Activated CD4-positive, alpha-beta T cell treated with anti-CD3 and anti-CD28 coated beads, Interleukin-2, Interleukin-4, amounts not matched to agents 100 ng/mL and 50 ng/mL, durations not matched to agents 16 hours and 8 hours (primary cell): ENCODE measurements at places on chromosomes 1 and 21.

GRCh38 chr1:78527706-78528105 lies 36.9 kb downstream of the PTGFR start:
- DNase-seq, result no peak

DNA sequence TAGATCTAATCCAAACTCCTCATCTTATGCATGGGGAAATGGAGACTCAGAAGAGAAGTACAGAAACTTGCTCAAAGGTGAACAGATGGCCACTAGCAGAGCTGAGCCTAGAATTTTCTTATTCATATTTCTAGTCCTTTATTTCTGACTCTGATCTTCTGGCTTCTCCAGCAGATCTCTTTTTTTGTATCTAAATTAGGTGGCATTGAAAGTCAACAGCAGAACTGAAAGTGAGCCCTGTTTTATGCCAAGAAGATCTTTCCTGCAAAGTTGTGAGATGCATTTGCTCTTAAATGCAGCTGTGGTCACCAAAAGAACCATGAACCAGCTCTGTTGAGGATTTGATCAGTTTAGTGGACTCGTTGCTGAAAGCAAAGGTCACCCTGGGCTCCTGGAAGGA lies 75.5 kb downstream of the KAZN start:
- DNase-seq, result no peak

GRCh38 chr1:37469386-37469785 lies 5.0 kb upstream of the ZC3H12A start:
- DNase-seq, result no peak

GRCh38 chr1:209086486-209087192 lies 496.9 kb upstream of the CAMK1G start:
- DNase-seq, result no peak

DNA sequence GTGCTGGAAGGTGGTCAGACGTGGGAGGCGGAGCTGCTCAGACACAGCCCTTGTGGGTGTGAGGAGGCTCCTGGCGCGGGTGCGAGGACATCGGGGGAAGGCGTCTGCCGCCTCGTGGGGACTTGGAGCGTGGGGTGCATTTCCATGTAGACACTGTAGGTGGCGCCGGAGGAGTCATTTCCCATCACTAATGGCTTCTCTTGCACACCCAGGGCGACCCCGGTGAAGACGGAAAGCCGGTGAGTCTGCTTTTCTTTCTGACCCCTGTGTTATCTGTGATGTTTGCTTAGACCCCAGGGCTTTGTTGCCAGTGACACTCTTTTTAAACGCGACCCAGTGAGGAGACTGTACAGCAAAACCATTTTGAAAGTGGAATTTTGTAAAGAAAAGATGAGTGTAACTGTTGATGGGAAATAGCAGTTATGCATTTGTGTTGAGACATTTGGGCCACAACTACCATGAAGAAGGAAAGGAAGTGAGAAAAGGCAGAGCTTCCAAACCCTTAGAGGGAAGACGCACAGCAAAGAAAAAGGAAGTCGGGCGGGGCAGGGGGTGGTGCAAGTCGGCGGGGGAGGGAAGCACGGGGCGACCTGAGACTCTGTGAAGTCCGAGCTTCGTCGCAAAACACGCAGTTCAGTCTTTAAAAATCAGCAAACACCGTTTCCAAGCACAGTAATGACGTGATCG lies 64.0 kb downstream of the SLC19A1 start:
- peak; percentile 79 for DNase-seq

- DNase-seq, result no peak
These were observed 95.3 kb downstream of the C1orf21 start for GRCh38 chr1:184482136-184482535.

GRCh38 chr1:54996359-54996868 lies 2.3 kb upstream of the BSND start:
- peak; percentile 88 for DNase-seq

DNA sequence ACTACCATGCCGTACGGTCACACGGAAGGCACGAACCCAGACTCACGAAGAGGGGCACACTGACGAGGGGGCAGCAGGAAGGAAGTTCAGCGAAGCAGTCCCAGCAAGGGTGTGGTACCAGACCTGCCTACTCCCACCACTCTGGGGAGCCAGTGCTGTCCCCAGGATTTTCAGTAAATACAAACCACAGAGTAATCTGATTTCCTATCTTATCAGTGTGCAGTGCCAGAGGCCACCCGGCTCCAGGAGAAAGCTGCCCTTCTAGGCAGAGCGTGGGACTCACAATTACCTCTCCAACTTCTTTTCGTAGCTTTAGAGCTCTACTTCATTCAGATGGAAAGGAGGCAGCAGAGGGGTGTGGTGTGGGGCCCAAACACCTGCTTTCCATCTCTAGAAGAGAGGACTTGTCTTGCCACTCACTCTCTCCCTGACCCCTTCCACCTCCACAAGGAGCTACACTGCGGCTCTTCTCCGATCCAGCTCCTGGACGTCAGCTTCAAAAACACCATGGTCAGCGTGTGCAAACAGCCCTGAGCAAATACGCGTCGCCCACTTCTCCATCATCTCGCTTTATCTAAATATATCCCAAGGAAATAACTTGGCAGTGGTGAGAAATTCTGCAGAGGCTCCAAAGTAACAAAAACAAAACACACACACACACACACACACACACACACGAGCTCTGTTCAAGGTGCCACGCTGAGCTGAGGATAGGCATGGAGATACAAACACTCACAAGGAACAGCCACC lies 98.5 kb downstream of the MRPL37 start:
- DNase-seq, result no peak

GRCh38 chr1:110062612-110063011 lies 7.9 kb downstream of the ALX3 start:
- DNase-seq, result no peak

GRCh38 chr1:79161077-79161476 lies 154.5 kb upstream of the ADGRL4 start:
- DNase-seq, result no peak

- no peak for DNase-seq
These were observed 647.2 kb upstream of the CXADR start for GRCh38 chr21:16865632-16866031.
